ENCODE measurements at places on chromosomes 12 and 14. TPM values are rescaled to one million over a fixed set of nuclear protein-coding genes. Genes with fewer than 3 reads are reported as not detected.

NRIP2 gene
- 0.13 TPM for total RNA-seq

OVCH1 gene
- total RNA-seq = 0.52 TPM

PRH2 gene
- total RNA-seq = not detected

DNA sequence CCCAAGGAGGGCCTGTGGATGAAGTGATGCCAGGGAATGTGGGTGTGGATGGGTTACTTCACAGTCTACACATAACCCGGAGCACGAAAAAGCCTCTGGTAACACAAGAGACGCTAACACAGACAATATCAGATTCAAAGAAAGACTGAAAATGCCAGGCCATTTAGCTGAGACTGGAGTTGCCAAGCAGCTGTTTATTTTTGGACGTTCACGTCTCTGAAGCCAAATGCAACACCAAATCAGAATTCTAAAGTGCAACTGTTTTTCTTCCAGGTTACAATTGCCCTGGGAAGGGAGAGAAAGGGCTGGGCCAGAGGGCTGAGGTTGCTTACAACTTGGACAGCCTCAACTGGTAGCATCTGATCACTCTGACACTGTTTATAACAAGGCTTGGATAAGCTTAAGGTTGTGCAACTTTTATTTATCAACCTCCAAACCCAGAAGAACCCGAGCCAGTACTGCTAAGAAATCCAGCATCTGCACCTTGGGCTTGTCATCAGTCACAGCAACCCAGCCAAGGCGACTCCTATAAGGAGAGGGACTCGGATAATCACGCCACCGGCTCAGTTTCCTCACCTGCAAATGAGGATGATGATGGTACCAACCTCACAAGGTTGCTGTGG is 24.8 kb downstream of the NUAK1 start:
- no peak for DNase-seq

- DNase-seq = no peak
Observed at GRCh38 chr14:20848955-20849570, 42.1 kb upstream of the RNASE3 start.

DNA sequence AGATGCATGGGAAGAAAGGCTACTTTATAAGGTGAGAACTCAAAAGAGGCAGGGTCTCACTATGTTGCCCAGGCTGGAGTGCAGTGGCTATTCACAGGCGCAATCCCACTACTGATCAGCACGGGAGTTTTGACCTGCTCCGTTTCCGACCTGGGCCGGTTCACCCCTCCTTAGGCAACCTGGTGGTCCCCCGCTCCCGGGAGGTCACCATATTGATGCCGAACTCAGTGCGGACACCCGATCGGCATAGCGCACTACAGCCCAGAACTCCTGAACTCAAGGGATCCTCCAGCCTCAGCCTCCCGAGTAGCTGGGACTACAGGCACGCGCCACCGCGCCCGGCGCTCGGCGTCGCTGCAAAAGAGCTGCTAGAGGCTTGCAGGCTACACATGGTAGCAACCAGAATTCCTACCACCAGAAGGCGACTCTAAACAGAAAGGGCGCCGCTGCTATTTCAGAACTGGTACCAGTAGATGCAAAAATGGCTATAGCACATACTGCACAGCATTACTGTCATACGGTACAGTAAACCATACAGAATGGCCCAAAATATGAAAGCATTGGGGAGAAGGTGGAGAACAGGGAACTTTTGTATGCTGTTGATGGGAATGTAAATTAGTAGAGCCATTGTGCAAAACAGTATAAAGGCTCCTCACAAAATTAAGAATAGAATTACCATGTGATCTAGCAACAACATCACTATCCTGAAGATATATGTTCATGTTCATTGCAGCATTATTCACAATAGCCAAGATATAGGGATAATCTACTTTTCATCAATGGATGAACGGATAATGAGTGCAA is 1.2 kb upstream of the NEMF start:
- peak; percentile 87 for DNase-seq

DNA sequence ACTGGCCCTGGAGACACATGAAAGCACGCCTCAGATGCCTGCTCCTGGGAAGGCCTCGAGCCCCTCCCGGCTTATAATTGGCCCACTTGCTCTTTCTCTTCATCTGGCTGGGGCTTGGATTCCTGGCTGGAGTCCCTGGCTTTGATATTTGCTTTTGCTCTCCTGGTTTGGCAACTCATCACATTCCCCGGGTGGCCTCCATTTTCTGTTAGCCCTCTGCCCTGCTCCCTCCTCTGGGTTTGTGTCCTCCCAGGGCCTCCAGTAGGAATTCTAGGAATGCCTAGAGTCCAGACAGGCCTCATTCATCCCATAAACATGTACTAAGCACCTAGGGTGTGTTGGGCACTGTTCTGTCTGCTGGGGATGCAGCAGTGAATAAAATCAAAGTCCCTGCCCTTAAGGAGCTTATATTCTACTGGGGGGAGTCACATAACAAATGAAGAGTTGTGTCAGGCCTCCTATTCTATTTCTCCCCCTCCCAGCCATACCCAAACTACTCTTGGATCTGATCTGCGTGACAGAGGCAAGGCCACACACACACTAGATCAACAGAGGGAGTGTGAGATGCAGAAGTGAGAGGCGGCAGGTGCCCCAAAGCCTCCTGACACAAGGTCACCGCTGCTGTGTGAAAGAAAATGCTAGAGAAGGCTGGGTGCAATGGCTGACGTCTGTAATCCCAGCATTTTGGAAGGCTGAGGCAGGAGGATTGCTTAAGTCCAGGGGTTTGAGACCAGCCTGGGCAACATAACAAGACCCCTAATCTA is 21.3 kb upstream of the TSPAN9 start:
- DNase-seq = no peak

DNA sequence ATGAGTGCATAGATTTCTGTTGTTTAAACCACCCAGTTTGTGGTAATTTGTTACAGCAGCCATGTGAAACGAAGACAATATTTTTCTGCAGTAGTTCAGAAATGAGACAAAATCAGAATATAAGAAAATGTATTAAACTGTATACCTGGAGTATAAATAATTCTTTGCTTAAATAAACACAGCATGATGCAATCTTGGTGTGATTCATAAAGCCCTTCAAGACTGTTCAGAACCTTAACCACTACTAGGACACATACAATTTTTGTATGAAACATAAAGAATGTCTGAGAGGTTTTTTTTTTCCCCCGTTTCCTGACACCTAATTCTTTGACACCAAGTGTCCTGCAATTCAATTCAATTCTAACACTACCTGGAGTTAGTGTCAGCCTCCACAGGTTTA is 10.5 kb downstream of the C12orf75 start:
- no peak for DNase-seq

- no peak for DNase-seq
Observed at GRCh38 chr14:24110060-24110459, 4.5 kb upstream of the DCAF11 start.

- no peak for DNase-seq
Observed at GRCh38 chr14:52879958-52880357, 70.9 kb downstream of the FERMT2 start.

- DNase-seq = no peak
Observed at GRCh38 chr12:115910057-115910456, 367.4 kb downstream of the MED13L start.

DNA sequence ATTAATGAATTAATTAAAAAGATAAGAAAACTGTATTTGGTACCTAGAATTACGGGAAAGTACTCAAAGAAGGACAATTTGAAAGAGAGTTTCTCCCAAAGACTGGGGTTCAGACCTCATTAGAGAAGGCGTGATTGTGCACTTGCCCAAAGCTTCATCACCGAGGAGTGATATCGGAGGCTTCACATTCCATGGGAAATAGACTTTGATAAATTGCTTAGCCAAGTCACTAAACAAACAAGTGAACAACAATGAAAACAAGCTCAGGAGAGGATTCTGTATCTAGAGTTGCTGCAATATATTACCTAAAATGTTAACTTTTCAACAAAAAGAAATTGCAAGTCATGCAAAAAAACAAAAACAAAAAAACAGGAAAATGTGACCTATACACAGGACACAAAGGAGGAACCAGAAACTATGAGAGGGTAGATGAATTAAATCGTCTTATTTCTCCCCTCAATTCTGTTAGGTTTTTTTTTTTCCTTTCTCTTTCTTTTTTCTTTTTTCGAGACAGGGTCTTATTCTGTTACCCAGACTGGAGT is 3.4 kb downstream of the SPATA7 start:
- no peak for DNase-seq

DNA sequence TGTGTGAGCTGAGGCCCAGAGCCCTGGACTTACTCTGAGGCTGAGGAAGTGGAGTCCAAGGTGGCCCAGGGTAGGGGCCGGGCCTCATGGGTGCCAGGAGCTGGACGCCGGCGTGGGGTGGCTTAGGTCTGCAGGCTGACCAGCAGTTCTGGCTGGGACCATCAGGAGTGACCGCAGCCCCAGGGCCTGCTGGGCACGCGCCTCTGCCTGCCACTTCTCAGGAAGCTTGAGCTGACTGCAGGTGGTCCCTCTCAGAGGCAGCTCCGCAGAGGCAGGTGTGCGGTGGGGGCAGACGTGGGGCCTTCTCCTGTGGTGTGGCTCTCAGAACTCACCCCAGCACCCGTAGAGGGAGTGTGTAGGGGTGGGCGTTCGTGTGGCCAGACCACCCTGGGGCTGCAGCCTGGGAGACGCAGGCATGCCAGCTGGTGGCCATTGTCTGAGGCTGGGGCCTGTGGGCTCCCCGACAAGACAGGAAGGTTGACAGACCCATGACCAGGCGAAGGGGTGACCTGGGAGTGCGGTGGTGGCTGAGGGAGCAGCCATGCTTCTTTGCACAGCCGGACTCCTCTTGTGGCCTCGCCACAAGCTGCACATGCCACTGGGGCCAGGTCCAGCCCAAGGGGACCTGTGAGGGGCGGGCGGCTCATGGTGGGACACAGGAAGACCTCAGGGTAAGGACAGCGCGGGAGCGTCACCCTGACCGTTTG is 40.0 kb upstream of the TEX22 start:
- DNase-seq = no peak

GRCh38 chr12:31897781-31898503 is 61.3 kb upstream of the RESF1 start:
- no peak for DNase-seq
